ELR (cell line): ENCODE measurements at places on chromosomes 6 and 20.

DNA sequence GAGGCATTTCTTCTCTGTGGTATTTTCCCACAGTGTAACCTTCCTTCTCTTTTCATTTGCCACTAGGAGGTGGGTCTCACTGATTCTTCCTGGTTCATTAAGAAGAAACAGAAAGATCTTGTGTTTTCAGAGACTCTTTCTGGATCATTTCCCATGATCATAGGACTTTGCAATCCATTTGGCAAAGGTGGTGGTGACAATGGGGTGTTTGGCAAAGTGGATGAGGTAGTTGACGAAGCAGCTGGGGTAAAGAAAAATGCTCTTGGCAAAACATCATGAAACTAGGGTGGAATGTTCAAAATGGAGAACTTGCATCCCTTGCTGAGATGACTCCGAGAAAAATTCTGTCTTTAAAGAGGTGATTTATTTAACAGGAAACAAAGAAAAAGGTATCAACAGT, 50.6 kb downstream of the TRAF3IP2 start:
- DNase-seq = no peak

DNA sequence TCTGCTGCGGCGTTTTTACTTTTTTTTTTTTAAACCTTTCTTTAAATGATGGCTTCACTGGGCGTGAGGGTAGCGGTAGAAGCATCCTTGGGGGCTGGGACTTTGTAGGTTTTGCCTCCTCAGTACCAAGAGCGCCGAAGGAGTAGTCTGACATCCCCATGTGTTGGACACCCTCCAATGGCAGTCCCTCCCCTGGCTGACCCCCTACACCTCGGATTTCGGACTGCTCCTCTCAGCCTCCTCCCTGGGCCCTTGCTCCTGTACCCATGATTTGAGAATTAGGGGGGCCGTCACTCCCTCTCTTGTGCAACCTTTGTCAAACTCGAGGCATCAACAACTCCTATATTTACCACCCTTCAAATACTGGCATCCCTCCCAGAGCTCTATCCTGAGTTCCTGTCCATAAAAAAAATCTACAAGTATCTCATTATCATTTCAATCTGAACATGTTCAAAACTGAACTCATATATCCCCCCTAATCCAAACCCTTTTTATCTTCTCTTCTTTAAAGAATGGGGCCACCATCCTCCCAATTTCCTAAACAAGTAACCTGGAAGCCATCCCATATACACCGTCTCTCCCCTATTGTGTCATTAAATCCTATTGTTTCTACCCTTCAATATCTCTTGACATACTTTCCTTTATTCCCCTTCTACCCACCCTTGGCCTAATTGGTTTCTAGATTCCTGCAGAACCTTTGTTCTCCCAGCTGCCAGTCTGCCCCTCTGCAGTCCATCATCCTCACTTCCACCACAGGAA, 1.2 kb upstream of the ARFGEF3 start:
- DNase-seq = no peak

DNA sequence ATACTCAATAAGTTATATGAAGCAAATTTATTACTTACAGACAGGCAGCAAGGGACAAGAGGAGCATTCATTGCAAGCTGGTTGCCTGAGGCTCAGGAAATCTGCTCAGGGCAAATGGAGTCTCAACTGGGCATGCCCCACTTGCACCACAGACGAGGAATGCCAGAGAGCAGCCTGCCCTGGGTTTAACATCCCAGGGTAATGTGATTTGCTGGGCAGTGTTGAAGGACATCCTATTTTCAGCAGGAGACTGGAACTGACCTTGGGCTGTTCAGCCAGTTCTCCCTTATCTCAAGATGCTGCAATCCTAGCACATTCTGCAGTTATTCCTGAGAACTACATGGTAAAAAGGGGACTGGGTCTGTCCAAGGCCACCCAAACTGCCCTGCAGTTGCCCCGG, 3.8 kb upstream of the ENTPD6 start:
- no peak for DNase-seq

DNA sequence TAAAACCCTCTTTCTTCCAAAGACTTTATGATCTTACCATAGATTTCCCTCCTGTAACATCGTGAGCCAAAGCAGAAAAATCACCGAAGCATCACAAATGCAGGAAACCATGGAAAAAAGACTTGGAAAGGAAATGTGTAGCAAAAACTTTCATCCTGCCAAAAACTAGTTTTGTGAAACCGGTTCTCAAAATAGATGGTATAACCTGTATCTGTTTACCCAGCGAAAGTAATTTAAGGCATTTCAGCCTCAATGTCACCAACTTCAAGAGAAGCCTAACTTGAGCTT, 213.9 kb downstream of the ZNF217 start:
- no peak for DNase-seq

DNA sequence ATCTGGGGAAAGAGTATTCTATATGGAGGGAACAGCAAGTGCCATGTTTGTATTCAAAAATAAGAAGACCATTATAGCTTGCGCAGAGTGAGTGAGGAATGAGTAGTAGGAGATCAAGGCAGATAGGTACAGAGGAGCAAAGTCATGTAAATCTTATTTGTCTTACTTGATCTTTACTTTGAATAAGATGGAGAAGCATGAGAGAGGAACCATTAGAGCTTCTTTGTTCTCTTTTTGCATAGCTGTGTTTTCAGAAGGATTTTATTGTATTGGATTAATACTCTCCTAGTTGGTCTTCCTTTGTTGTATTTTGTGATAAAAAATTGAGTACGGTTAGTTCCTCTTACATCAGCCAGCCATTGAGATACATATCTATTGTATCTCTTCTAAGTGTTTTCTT, 88.4 kb downstream of the SCAF8 start:
- DNase-seq = no peak

- DNase-seq = no peak
Observed at GRCh38 chr6:45377043-45377553, 636 bp downstream of the SUPT3H start.

DNA sequence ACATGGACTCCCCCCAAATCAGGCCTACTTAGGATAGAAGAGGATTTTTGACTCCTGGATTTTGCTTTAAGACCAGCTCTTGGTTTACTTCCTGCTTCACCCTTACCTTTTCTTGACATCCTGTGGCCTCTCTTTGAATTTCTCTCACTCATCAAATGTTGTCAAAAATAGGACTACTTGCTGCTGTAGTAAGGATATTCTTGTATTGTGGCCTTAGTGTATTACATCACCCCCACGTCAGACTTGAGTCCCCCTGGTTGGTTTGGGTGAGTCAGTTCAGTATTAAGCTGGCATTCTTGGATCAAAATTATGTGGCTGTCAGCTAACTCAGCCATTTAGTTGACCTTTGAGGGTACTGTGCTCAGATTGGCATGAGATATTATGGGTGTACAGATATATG, 1.1 kb downstream of the TPX2 start:
- peak; percentile 87 for DNase-seq

DNA sequence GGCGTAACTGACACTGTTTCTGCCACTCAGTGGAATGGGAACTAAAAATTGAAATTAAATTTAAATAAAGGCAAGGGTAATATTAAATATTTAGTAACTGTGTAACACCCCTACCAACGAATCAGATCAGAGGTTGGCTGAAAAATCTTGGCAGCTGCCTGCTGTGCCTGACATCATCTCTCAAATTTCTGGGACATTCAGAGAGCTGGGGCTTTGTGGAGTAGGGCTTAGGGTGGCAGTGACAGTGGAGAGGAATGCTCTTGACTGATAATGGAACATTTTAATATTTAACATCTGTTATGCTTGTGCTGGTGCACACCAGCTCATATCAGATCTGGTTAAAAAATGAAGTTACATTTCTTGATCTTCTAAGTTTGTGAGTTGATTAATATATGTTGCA, 62.2 kb downstream of the RFPL4B start:
- DNase-seq = no peak

DNA sequence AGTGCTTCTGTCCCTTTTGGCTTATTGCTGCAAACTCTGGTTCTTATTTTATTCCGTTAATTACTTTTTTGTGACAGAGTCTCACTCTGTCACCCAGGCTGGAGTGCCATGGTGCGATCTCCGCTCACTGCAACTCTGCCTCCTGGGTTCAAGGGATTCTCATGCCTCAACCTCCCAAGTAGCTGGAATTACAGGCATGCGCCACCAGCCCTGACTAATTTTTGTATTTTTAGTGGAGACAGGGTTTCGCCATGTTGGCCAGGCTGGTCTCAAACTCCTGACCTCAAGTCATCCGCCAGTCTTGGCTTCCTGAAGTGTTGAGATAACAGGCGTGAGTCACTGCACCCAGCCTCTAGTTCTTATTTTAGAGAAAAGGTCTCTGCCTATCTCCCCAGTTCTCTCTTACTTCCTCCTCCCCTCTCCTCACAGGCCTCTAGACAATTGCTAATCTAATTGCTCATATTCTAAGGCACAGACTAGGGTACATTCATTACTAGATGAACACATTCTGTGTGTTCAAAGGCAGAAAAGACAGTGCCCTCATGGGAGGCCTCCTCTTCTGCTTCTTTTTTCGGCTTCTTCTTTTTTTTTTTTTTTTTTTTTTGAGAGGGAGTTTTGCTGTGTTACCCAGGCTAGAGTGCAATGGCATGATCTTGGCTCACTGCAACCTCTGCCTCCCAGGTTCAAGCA, 27.0 kb downstream of the EDEM2 start:
- DNase-seq = peak; percentile 70

GRCh38 chr6:3361312-3362037, 95.4 kb downstream of the SLC22A23 start:
- no peak for DNase-seq

DNA sequence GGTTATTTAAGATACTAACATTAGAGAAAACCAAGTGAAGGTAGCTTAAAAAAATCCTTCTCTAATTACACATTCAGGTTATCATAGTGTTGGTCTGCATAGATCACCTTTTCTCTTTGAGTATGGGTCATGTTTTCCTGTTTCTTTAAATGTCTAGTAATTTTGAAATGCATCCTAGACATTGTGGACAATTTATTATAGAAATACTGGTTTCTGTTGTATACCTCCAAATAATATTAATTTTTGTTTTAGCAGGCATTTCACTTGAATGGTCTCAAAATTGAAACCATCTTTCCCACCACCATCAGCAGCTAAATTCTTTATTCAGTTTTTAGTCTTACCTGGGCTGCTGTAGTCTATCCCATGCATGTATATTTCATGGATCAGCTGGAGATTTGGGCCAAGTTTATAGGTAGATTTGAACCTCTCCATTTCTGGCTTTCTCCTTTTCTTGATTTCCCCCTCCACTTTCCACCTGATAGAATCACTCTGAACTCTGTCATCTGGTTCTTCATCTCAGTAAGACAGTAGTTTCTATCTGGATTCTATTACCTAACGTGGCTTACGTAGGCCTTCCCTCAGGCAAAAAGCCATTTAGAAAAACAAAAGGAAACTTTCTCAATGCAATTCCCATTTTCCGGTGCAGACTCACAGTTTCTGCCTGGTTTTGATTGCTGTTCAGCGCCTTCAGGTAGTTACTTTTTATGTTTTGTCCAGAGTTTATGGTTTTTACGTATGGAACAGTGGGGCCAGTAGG, 52.3 kb downstream of the ZFAND3 start:
- no peak for DNase-seq

DNA sequence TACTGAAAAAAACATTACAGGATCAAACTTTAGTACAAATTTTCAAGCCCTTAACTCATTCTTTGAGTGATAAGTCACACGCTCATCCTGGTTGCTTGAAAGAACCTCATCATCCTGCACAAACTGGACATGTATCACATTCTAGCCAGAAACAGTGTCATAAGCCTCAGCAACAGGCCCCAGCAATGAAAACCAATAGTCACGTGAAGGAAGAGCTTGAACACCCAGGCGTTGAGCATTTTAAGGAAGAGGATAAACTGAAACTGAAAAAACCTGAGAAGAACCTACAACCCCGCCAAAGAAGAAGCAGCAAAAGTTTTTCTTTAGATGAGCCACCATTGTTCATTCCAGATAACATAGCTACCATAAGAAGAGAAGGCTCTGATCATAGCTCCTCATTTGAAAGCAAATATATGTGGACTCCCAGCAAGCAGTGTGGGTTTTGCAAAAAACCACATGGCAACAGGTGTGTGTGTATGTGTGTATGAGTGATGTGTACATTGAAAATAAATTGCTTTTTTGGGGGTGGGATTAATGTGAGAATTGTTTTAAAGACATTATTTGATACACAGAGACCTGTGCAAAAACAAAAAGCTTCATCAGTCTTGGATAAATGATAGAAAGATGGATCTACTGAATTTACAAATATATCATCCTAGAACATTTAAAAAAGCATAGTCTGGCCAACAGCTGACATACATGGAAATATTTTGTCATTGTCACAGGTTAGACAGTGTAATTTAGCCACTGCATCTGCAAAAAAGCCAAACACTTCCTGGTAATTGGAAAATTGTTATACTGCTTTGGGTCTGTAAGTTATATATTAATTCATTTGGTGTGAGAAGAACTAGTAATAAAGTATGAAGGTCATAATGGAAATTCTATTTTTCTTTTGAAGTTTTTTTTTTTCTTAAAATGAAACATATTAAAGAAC, 50.1 kb downstream of the PHF3 start:
- DNase-seq = no peak
